Neural progenitor cell (in vitro differentiated cells): ENCODE measurements at places on chromosomes 5 and 9. TPM values are rescaled to one million over a fixed set of nuclear protein-coding genes. Genes with fewer than 3 reads are reported as not detected.

- H3K27ac ChIP-seq: no peak overlapping the region
- H3K27me3 ChIP-seq: no peaks in the 10 kb centered on the region
- H3K4me1 ChIP-seq: no peaks in the 10 kb centered on the region
- no peak for DNase-seq
Observed at GRCh38 chr5:37206736-37207135, 42.4 kb downstream of the CPLANE1 start.

DNA sequence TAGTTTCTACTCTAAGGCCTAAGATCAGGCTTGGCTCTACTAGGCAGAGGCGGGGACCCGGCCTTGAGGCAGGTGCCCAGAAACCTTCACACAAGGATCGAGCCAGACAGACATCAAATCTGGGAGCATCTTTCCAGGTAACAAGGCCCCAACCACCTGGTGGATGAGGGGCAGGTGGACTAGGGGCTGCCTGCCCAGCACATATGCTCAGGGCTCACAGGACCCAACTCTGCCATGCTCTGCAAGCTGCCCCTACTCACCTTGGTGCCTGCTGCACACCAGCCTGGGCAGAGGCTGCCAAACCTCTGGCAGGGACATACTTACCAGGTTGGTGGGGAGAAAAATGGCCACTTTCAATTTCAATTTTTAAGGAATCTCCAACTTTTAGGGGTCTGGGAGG, 2.2 kb upstream of the ZNF618 start:
- no peak overlapping the region for H3K4me3 ChIP-seq
- H3K36me3 ChIP-seq: no peaks in the 10 kb centered on the region
- peaks cover 18% of the 10 kb centered on the region for H3K4me1 ChIP-seq
- DNase-seq: no peak
- H3K27ac ChIP-seq: no peak overlapping the region
- peaks cover 10% of the 10 kb centered on the region for H3K27me3 ChIP-seq

GRCh38 chr9:120770931-120771330, 22.3 kb downstream of the FBXW2 start:
- H3K4me3 ChIP-seq: no peak overlapping the region
- H3K27me3 ChIP-seq: no peaks in the 10 kb centered on the region
- H3K27ac ChIP-seq: no peak overlapping the region
- no peaks in the 10 kb centered on the region for H3K4me1 ChIP-seq
- no peak for DNase-seq

DNA sequence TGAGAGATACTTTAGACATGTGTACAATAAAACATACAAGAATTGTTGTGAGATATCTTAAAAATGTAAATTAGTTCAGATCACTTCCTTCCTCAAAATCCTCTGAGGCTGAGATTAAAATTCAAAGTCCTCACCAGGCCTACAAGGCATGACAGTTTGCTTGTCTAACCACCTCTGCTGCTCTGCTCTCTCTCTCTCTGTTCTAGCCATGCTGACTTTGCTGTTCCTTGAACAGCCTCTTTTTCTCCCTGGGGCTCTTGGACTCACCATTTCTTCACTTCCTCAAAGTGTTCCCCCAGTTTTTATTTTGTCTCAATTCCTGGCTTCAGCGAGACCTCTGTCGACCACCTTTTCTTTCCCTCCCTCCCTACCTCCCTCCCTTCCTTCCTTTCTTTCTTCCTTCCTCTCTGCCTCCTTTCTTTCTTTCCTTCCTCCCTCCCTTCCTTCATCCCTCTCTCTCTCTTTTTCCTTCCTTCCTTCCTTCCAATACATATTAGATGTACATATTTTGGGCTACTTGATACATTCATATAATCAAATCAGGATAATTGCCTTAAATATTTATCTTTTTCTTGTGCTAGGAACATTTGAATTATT, 27.0 kb downstream of the CATSPER3 start:
- DNase-seq: no peak
- H3K27ac ChIP-seq: no peak overlapping the region
- H3K27me3 ChIP-seq: no peaks in the 10 kb centered on the region
- no peaks in the 10 kb centered on the region for H3K36me3 ChIP-seq

- H3K36me3 ChIP-seq: peaks cover 36% of the 10 kb centered on the region
- H3K27me3 ChIP-seq: no peaks in the 10 kb centered on the region
- DNase-seq: peak; percentile 94
Observed at GRCh38 chr5:141094481-141095262, at the start of gene PCDHB2. Gene PCDHB2, plus strand, starts transcription at chr5:141094615. Its CDS starts 176 bp downstream, at chr5:141094791.

DNA sequence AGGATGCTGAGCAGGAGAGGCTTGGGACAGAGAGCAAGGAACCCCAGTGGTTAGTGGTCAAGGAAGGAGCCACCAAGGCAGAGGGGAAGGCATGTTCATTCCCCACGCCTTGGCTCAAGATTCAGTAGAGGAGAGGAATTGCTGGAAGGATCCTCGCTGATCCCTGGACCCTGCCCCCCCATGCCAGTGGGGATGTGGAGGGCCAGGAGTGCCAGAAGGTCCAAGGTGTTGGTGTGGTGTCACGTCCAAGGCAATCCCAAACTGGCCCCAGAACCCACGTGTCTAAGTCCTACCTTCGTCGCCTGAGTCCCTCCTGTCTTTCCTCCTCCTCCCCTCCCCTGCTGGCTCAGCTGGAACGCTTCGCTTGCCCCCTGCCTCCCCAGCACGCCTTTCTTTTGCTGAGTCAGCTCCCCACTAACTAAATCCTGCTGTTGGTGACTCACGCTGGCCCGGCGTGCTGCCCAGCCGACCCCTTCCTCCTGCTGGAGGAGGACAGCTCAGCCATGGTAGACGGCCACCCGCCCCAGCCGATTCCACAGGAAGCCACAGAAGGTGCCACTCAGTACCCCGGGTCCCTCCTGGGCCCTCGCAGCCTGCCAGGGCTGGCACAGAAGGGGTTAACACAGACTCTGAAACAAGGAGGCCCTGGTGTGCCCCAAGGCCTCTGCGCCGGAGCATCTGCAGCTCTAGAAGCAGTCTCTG, 37.6 kb upstream of the ORM1 start:
- no peak overlapping the region for H3K27ac ChIP-seq
- H3K4me3 ChIP-seq: no peak overlapping the region
- H3K36me3 ChIP-seq: no peaks in the 10 kb centered on the region
- H3K4me1 ChIP-seq: peaks cover 18% of the 10 kb centered on the region

ZNF300 gene
- total RNA-seq: 17.0 and 28.8 TPM in 2 replicates

DNA sequence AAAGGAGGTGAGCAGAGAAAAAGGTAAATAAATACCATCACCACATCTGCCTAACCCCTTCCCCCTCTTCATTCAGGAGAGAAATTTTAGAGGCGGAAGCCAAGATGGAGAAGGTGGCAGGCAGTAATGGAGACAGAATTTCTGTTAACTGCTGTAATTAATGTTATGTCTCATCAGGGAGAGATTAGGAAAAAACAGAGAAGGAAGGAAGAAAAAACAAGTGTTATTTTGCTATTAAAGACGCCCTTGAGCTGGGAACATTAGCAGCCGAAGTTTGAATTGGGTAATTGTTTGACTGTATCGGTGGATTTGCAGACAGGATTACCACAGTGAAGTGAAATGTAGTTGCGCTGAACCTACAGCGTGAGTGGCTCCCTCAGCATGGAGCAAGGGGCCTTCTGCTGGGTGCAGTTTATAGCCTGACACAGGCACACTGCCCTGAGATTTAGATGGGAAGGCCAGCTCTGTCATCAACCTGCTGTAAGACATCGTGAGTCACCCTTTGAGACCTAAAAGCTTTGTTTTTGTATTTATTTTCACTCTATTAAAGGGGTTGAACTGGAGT, 136.3 kb downstream of the ASTN2 start:
- H3K27ac ChIP-seq: no peak overlapping the region
- no peaks in the 10 kb centered on the region for H3K27me3 ChIP-seq
- DNase-seq: peak; percentile 15
- H3K36me3 ChIP-seq: no peaks in the 10 kb centered on the region
- H3K4me1 ChIP-seq: no peaks in the 10 kb centered on the region

LIFR gene
- total RNA-seq: 2.2 TPM in 2 replicates

DNA sequence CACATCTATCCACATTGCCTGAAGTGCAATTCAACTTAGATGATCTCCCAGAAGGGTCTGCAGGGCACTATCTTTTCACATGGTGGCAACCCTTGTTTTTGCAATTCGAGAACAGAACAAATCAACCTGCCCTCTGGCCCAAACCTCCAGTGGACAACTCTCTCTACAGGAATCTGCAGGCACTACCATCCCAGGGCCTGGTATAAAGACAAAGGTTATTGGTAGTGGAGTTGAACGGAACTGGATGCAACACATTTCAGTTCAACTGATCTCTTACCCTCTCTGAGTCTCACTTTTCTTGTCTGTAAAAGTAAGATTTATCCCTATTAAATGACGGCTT, 153.2 kb upstream of the EGFLAM start:
- H3K4me3 ChIP-seq: no peak overlapping the region
- peaks cover 12% of the 10 kb centered on the region for H3K4me1 ChIP-seq
- no peak for DNase-seq
- no peaks in the 10 kb centered on the region for H3K36me3 ChIP-seq
- H3K27me3 ChIP-seq: no peaks in the 10 kb centered on the region
- H3K27ac ChIP-seq: no peak overlapping the region

TNPO1 gene
- 194 and 316 TPM in 2 replicates for total RNA-seq

GRCh38 chr5:68148096-68148495, 67.5 kb upstream of the PIK3R1 start:
- DNase-seq: no peak
- H3K36me3 ChIP-seq: no peaks in the 10 kb centered on the region
- H3K4me1 ChIP-seq: peaks cover 2% of the 10 kb centered on the region
- no peaks in the 10 kb centered on the region for H3K27me3 ChIP-seq

DYNC2I2 gene
- total RNA-seq: 45.9 and 141 TPM in 2 replicates

DNA sequence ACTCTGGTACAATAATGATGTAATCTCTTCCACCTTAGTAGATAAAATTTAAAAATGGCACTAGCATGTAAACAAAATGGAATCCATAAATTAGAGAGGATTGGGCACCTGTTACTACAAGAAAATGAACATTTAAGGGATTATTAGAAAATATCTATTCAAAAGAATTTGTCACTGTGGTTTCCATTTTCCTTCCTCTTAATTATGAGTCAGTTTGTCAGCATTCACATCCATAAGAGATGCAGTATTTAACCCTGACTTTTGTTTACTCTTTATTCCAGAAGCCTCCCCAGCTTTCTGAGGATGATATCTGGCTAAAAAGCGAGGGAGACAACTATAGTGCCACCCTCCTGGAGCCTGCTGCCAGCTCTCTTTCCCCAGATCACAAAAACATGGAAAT, 72.1 kb downstream of the C9orf152 start:
- no peaks in the 10 kb centered on the region for H3K27me3 ChIP-seq
- H3K4me3 ChIP-seq: no peak overlapping the region
- H3K27ac ChIP-seq: no peak overlapping the region
- H3K4me1 ChIP-seq: peaks cover 21% of the 10 kb centered on the region
- H3K36me3 ChIP-seq: no peaks in the 10 kb centered on the region

GRCh38 chr5:159929176-159929575, 12.9 kb downstream of the ADRA1B start:
- H3K4me3 ChIP-seq: no peak overlapping the region
- no peaks in the 10 kb centered on the region for H3K4me1 ChIP-seq
- H3K27ac ChIP-seq: no peak overlapping the region
- no peak for DNase-seq

DNA sequence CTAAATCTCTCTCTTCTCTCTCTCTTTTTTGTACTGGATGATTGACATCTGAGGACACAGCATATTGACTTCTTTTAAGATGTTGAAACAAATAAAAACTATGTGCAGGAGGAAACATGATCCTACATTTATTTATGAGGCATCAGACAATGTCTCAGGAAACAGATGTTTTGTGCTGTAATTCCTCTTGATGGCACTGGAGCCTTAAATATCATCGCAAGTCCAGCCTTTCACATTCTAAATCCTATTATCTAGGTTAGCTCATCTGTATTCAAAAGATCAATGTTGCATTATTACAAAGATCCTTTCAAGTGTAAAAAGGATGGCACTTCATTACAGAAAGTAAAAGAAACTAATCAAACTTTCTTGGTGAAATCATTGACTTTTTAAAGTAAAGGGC, 63.9 kb downstream of the MAT2B start:
- peaks cover 48% of the 10 kb centered on the region for H3K27me3 ChIP-seq
- no peaks in the 10 kb centered on the region for H3K36me3 ChIP-seq
- H3K4me3 ChIP-seq: no peak overlapping the region
- H3K27ac ChIP-seq: no peak overlapping the region
- peaks cover 36% of the 10 kb centered on the region for H3K4me1 ChIP-seq

GRCh38 chr9:91212596-91213243, 149.0 kb downstream of the AUH start:
- H3K4me3 ChIP-seq: no peak overlapping the region
- H3K27me3 ChIP-seq: no peaks in the 10 kb centered on the region
- H3K4me1 ChIP-seq: no peaks in the 10 kb centered on the region
- H3K27ac ChIP-seq: no peak overlapping the region
- no peak for DNase-seq

- H3K27me3 ChIP-seq: no peaks in the 10 kb centered on the region
- no peak for DNase-seq
- H3K27ac ChIP-seq: no peak overlapping the region
- peaks cover 25% of the 10 kb centered on the region for H3K4me1 ChIP-seq
- no peaks in the 10 kb centered on the region for H3K36me3 ChIP-seq
- H3K4me3 ChIP-seq: no peak overlapping the region
Observed at GRCh38 chr9:133845440-133845839, 107.3 kb upstream of the SARDH start.

DNA sequence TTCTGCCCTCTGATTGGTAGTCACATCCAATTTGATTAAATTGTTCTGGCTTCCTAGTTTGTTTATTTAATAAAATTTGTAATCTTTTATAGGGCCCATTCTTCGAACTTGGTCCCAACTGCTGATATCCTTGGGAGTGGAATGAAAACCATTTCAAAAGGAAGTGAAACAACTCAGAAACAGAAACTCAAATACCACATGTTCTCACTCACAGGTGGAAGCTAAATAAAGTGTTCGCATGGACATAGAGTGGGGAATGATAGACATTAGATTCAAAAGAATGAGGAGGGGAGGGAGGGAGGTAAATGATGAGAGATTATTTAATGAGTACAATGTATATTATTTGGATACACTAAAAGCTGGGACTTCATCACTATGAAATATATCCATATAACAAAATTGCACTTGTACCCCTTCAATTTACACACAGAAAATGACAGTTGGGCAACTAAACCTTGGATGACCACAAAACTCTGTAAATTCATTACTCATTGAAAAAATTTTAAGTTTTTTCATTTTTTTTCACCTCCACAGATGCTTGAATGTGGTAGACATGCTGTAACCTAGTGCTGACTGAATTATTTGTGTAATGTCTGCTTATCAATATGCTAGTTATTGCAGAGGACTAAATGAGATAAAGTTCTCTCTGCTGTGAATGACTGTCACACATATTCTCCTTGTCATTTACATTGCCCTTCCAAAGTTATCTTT, 16.0 kb downstream of the ATP10B start:
- no peak for DNase-seq
- no peak overlapping the region for H3K27ac ChIP-seq
- no peak overlapping the region for H3K4me3 ChIP-seq
- H3K36me3 ChIP-seq: no peaks in the 10 kb centered on the region
- no peaks in the 10 kb centered on the region for H3K4me1 ChIP-seq
- H3K27me3 ChIP-seq: no peaks in the 10 kb centered on the region

GRCh38 chr9:21455320-21455719, 15.1 kb downstream of the IFNA1 start:
- no peak overlapping the region for H3K4me3 ChIP-seq
- DNase-seq: peak; percentile 54
- no peak overlapping the region for H3K27ac ChIP-seq
- H3K27me3 ChIP-seq: no peaks in the 10 kb centered on the region
- H3K36me3 ChIP-seq: no peaks in the 10 kb centered on the region
- no peaks in the 10 kb centered on the region for H3K4me1 ChIP-seq

BICD2 gene
- total RNA-seq: 15.1 and 22.9 TPM in 2 replicates

- DNase-seq: peak; percentile 23
- no peak overlapping the region for H3K4me3 ChIP-seq
- no peak overlapping the region for H3K27ac ChIP-seq
- H3K4me1 ChIP-seq: no peaks in the 10 kb centered on the region
- no peaks in the 10 kb centered on the region for H3K36me3 ChIP-seq
Observed at GRCh38 chr9:85142968-85143367, 473.4 kb downstream of the NTRK2 start.
